Skeletal muscle tissue (tissue), 5 donors: ENCODE measurements at places on chromosomes 5 and 9. TPM values are rescaled to one million over a fixed set of nuclear protein-coding genes. Genes with fewer than 3 reads are reported as not detected.

AQP7 gene
- 6.3 TPM for total RNA-seq

C5orf58 gene
- not detected for total RNA-seq

HAVCR2 gene
- total RNA-seq, result 6.3 TPM

SLC6A18 gene
- not detected for total RNA-seq

CDH6 gene
- 5.7 TPM for total RNA-seq

CCL28 gene
- 0.52 TPM for total RNA-seq

CAMK4 gene
- 4.7 TPM for total RNA-seq

GMCL2 gene
- total RNA-seq, result not detected

TICAM2 gene
- total RNA-seq, result 2.6 TPM
